NCI-H82 (cell line): ENCODE measurements at places on chromosomes 11 and 22.

DNA sequence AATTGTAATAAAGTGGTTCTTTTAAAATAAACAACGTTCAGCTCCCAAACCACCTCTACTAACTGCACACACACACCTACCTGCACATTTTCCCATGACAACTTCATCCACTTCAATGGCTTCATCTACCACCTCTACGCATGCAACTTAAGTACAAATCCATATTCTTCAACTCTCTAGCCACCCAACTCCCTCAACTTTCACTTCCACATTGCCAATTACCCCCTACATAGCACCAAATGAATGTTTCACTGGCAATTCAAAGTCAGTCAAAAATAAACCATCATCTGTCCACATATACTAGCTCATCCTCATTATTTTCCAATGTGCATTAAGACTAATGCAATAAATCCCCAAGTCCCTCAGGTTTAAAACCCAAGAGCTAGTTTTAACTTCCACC, 50.7 kb upstream of the ARHGAP32 start:
- no peak for DNase-seq

DNA sequence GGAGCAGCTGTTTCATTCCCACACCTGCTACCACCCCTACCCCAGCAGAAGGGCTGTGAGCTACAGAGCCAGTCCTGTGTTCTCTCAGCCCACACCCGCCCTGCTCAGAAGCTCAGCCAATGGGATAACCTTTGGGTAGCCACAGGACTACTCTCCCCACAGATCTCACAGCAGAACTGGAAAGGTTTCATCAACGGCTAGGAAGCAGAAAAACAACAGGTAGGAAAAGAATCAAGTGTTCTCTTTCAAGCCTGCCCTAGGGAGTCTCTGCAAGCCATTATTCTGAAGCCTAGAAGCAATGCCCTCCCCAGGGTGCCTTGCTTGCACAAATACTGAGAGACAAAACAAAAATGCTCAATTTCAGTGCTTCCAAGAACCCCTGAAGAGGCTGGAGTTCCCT, 77.2 kb downstream of the TMPRSS5 start:
- DNase-seq: no peak

GRCh38 chr11:132944569-132944944, 587.7 kb downstream of the OPCML start:
- DNase-seq: no peak

GRCh38 chr11:123306531-123306930, 111.5 kb upstream of the CLMP start:
- peak; percentile 13 for DNase-seq

GRCh38 chr11:82004537-82005213, 729.0 kb downstream of the FAM181B start:
- DNase-seq: no peak

- no peak for DNase-seq
Measured at GRCh38 chr11:6497069-6497839, at the start of gene DNHD1. Gene DNHD1, plus strand, starts transcription at chr11:6497280. Its CDS starts 936 bp downstream, at chr11:6498216.

- no peak for DNase-seq
Measured at GRCh38 chr11:14445542-14446530, 53.8 kb downstream of the COPB1 start.

DNA sequence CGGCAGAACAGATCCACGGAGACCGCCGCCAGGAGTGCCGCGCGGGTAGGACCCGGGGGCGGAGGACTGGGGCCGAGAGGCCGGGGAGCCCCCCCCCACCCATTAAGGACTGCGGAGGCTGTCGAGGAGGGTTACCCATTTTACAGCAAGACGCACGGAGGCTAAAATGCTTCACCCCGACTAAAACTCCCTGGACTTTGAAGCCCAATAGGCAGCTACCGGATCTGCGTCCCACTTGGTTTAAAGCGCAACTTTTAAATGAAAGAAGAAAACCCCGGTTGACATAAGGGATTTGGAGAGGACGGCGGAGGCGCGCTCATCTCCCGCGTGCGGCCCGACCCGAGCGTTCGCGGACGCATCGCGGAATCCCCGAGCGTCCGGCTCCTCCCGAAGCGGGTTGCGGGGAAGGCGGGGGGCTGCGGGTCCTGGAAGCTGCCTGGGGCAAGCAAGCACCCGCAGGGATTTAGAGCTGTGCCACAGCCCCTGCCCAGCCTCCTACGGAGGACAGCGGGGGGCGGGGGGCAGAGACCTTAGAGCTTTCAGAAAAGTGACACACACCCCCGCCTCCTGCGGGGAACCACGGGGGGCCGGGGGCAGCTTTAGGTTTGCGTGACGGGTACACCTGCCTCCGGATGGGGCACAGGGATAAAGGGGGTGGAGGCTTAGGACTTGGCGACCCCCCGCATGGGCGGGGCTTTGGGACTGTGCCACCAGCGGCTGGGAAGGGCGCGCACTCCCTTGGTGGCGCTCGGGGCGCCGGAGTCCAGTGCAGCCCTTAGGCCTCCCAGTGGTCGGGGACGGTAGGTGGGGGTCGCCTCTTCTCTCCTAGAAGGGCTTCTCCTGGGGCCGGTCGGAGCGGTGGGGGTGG, 760 bp upstream of the CELSR1 start:
- DNase-seq: no peak

- DNase-seq: no peak
Measured at GRCh38 chr11:128458321-128458720, 129.0 kb downstream of the ETS1 start.
